Left cardiac atrium (tissue), 4 donors: ENCODE measurements at places on chromosomes 6 and 20. TPM values are rescaled to one million over a fixed set of nuclear protein-coding genes. Genes with fewer than 3 reads are reported as not detected.

- DNase-seq, result no peak
Measured at GRCh38 chr20:4869290-4870193, 131.8 kb downstream of the SLC23A2 start.

The VIP gene
- not detected for total RNA-seq

The TINAG gene
- 0.39 TPM for total RNA-seq

GRCh38 chr20:22055981-22056380 lies 350.5 kb downstream of the PAX1 start:
- DNase-seq, result no peak

DNA sequence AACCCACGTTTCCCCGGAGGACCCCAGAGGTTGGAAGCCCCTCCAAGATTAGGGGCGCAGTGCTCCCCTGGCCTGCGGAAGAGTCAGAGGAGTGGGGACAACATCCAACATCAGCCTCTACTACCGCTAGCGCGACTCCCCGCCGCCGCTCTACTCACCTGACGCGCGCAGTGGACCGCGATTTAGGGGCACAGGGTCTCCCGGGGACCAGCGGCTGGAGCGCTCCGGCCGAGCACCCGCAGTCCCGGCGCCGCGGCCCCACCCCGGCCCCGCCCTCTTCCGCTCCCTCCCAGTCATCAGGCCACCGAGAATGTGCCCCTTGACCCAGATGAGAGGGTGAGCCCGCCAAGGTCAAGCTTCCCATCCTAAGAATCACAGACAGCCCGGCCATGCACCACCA lies at the start of gene ZFP57:
Gene ZFP57, minus strand, starts transcription at position 249 of the 400 bp plus-strand sequence. CDS start 4,149 bp downstream, outside the sequence.
- DNase-seq, result no peak

DNA sequence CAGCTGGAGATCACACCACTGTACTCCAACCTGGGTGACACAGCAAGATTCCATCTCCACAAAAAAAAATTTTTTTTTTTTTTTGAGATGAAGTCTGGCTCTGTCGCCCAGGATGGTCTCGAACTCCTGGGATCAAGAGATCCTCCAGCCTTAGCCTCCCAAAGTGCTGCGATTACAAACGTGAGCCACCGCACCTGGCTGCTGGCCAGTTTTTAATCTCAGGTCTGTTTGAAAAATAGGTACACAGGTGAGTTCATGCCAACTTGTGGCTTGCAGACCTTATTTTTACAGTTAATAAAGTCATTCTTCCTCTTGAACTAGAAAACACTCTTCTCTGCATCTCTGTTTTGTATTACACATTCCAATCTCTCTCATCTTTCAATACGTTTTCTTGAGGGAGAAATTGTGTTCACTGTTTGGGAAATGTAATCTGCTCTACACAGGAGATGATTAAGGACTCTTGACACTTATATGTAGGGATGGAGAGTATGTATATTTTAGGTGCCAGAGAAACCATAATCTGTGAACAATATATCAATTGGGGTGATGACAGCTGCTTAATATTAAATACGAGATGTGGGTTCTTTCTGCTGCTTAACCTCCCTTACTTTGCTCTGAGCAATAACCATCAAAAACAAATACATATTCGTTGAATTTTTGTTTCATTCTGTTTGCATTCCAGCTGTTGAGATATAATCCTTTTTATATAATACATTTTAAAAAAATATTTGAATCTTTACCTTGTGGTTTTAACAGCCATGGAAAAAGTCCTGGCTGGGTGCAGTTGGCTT lies 17.7 kb upstream of the RIPOR3 start:
- DNase-seq, result no peak

DNA sequence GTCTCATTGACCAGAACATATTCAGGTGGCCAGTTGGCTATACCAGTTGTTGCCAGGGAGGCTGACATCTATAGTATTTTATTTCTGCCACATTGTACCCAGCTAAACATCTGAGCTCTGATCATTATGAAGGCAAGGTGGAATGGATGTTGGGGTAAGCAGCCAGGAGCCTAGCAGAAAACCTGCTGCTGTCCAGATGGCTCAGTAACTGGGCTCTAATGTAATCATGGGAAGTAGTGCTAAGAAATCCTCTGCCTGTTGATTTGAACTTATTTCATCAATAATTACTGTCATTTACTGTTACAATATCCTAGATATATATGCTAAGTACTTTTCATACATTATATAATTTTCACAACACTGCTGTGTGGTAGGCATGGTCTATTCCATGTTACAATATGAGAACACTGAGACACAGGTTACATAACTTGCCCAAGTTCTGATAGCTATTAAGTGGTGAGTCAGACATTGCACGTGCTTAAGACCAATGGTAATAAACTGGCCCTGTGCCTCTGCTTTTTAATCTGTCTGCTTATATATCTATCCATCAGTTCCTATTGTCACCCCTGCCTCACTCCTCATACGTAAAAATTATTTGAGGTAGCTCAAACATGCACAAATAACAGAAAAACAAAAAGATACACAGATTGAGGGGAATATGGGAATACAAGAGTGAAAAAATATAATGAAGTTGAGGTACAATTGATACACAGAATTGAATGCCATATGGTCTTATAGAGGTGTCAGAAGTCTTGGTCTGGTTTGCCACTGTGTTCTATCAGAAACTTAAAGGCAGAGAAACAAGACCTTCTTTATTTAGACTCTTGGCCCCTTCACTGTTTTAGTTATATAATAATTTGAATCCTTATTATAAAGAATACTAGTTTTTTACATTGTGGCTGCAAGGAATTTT lies 25.2 kb downstream of the TBPL1 start:
- DNase-seq, result no peak

DNA sequence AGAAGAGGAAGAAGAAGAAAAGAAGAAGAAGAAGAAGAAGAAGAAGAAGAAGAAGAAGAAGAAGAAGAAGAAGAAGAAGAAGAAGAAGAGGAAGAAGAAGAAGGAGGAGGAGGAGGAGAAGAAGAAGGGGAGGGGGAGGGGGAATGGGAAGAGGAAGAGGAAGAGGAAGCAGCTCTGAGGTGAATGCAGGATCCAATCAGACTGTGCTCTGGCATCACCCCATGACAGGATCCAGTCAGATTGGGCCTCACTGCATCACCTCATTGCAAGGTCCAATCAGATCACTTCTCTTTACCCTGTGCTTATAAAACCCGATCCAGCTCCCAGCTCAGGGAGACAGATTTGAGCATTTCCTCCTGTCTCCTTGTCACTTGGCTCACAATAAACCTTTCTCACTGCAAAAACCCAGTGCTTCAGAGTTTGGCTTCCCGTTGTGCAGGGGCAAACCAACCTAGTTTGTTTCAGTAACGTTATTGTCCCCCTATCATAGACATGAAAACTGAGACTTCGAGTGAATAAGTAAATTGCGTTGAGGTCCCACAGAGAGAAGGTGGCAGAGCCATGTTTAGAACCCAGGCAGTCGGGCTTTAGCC lies 28.6 kb upstream of the YWHAB start:
- no peak for DNase-seq

- DNase-seq, result no peak
Measured at GRCh38 chr6:167474171-167474570, 149.3 kb downstream of the TTLL2 start.

DNA sequence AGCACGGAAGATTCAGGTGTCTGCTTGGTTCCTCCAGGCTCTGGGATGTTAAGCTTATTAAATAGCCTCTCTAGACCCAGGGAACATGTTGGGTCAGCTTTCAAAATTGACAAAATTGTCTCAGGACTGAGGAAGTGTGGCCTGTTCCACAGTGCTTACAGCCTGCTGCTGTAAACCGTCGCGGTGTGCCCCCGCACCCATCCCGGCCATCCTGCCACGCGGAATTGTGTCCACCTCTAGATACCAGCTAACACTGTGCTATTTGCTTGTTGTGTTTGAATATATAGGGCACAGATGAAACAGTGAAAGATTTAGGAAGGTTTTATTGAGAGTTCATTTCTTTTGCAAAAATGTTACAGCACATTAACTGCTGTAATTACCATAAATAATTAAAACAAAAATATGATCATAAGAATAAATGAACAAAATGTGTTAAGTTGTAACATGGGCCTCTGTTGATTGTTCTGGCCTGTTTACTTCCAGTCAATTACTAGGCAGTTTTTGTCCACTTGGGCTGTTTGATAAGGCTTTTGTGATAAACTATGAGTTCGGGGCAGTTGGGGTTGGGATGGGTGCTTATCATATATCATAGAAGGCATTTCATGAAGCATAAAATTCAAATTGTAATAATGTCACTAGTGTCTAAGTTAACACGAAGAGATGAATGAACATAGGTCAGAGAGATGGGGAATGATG lies 77.4 kb downstream of the ARID1B start:
- no peak for DNase-seq

GRCh38 chr6:155813548-155813947 lies 357.9 kb upstream of the NOX3 start:
- no peak for DNase-seq

GRCh38 chr6:6588064-6588923 lies at the start of gene LY86:
Gene LY86 (plus strand): TSS chr6:6588720. CDS start chr6:6588735, 15 bp downstream.
- no peak for DNase-seq

DNA sequence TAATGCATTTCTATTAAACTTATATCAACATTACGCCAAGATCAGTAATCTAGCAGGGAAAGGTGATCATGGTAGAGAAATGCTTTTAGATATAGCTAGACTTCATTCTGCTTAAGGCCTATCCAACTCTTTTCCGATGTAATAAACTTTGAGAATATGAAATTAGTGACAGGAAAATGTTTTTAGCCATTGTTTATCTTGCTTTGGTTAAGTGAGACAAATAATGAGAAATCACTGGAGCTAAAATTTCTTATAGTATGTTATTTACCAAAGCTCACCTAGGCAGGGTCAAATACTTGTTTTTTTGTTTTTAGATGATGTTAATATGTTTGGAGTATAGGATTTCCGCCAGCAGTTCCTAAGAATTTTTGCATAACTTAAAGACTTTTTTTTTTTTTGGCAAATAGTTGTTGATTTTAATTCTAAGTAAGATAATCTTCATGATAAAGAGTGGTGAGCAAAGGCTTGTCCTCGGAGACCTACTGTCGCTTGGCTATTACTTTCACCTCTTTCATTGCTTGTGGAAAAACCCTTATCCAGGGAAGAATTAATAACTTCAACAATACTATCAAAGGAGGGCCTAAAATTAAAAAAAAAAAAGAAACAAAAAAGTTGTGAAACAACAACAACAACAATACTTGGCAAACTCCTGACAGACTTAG lies 98.3 kb downstream of the SOX4 start:
- no peak for DNase-seq

The GDAP1L1 gene
- 0.50 TPM for total RNA-seq
